ENCODE measurements at places on chromosomes 2 and 18.

- no peak for DNase-seq
These were observed 112.3 kb upstream of the UXS1 start for GRCh38 chr2:106306387-106306786.

DNA sequence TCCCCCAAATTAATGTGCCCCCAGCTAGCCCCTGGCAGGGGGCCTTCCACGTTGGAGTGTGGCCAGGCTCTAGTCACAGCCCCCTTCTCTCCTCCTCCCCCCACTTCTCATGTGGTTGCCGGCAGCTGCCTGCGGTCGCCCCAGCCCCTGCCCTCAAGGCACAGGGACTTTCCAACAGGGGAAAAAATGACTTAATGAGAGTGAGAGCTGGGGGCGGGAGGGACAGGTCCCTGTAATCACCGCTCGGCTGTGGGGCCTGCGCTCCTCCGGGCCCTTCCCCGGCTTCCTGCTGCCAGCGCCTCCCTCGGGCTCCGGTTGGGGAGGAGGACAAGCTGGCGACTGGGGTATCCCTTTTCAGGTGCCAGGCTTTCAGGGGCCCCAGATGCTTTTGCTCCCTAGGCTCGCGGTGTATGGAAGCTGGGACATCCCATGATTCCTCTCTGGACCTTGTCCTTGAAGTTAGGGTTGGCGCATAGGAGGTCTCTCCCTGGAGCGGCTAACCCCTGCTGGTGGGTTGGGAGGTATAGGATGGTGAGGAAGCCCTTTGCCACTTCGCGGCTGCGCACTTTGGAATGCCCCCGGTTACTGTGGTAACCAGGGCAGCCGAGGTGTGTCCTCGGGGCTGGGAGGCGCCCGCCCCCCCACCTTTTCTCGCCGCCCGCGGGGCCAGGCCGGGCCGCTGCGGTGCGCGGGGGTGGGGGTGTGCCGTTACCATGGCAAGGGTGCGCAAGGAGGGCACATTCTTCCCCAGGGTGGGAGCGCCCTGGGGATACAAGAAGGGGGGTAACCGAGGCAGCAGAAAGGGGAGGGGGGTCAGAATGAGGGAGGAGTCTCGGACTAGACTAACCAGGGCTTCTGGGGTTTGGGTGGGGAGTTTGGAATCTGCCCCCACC is 16.1 kb downstream of the WNT10A start:
- DNase-seq: peak; percentile 58

- no peak for DNase-seq
These were observed 243.8 kb downstream of the BABAM2 start for GRCh38 chr2:28134262-28134812.

DNA sequence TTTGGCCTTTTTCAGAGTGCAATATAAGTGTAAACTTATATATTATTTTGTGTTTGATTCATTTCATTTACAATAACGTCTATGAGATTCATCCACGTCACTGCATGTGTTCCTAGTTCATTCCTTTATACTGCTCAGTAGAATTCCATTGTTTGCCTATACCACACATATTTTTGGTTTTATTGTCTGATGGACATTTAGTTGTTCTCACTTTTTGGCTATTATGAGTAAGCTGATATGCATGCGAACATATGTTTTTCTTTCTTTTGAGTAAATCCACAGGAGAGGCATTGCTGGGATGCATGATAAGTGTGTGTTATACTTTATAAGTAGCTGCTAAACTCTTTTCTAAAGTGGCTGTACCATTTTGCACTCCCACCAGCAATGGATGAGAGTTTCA is 314.8 kb upstream of the HS6ST1 start:
- no peak for DNase-seq

DNA sequence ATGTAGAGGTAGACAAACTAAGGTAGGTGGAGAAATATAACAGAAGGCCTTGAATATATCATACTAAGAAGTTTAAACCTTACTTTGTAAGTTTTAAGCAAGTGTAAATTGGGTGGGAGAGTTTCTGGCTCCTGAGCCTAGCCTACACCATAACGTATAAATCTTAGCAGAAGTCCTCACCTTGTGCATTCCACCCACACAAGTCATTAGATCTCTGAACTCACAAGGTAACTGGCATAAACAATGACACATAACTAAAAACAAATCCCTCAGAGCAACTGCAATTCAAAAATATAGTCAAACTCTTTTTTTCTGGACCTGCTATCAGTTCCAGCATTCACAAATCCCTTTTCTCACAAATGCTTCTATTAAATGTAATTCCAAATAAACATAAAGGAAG is 9.4 kb downstream of the REV1 start:
- no peak for DNase-seq

- no peak for DNase-seq
These were observed 2.7 kb upstream of the MROH2A start for GRCh38 chr2:233775414-233775813.

- DNase-seq: no peak
These were observed 15.5 kb downstream of the IL1F10 start for GRCh38 chr2:113083296-113083695.

- DNase-seq: no peak
These were observed 516.9 kb downstream of the ARHGAP15 start for GRCh38 chr2:143645921-143646645.

- DNase-seq: peak; percentile 88
These were observed 182.0 kb downstream of the TCF4 start for GRCh38 chr18:55405893-55406406.

DNA sequence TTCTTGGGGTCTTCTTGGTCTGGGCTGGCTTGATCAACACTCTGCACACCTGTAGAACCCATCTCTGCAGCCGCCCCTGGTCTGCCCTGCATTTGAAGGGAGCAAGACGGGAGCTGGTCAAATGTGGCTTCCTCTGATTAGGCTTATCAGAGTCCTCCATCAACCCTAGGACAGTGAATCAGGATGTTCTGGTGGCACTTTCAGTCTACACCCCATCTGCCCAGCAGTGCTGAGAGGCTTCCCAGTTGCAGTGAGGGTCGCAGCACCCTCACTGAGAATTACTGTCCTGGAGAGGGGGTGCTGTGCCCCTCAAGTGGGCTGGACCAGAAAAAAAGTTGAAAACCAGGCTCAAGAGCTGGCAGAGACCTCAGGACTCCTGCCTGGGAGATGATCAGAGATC is 152.9 kb downstream of the DYSF start:
- DNase-seq: no peak

DNA sequence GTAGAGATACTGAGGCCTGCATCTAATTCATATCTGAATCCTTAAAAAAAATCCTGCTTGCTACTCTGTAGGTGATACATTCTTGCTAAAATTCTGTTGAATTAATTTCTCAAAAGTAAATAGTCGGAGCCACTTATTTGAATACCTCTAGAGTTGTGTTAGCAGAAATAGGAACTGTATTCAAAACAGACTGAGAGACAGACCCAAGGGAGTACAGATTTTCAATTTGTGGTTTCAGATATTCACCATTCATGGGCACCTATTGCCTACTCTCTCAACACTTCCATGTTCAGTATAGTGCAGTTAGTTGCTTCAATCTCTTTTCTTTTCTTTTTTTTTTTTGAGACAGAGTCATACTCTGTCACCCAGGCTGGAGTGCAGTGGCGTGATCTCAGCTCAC is 46.6 kb upstream of the CTLA4 start:
- no peak for DNase-seq

GRCh38 chr2:173271825-173272224 is 82.8 kb upstream of the CDCA7 start:
- DNase-seq: no peak

Data from DMS 273 treated with DMSO at 0.1 percent for 48 hours (cell line).